Kidney glomerular epithelial cell (primary cell): ENCODE measurements at places on chromosomes 6 and 20.

- DNase-seq = no peak
These were observed 1.1 kb downstream of the DDAH2 start for GRCh38 chr6:31727717-31728671.

GRCh38 chr6:35725721-35726438 lies 11.0 kb upstream of the ARMC12 start:
- DNase-seq = no peak

DNA sequence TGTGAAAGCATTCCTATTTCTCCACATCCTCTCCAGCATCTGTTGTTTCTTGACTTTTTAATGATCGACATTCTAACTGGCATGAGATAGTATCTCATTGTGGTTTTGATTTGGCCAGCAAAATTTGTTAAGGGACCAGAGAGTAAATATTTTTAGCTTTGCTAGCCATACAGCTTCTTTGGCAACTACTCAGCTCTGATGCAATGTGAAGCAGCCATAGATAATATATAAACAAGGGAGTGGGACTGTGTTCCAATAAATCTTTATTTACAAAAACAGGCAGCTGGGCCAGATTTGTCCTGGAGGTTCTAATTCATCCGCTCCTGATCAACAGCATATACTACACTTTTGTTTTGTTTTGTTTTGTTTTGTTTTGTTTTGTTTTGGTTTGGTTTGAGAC lies 202.9 kb downstream of the ZNF217 start:
- no peak for DNase-seq

DNA sequence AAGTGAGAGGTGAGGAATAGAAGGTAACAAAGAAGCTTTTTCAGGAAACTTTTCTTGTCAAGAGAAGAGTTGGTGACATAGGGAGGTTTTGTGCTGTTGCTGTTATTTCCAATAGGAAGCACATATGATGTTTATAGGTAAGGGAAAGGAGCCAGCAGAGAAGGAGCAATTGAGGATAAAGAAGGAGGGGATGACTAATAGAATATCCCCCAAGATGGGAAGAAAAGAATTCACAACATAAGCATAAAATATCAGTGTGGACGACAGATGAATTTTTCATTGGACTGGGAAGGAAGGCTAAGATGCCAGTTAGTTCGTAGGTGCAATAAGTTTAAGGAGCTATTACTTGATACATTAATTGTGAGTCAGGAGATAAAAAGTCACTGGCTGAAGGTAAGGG lies 8.5 kb upstream of the BEND6 start:
- no peak for DNase-seq

DNA sequence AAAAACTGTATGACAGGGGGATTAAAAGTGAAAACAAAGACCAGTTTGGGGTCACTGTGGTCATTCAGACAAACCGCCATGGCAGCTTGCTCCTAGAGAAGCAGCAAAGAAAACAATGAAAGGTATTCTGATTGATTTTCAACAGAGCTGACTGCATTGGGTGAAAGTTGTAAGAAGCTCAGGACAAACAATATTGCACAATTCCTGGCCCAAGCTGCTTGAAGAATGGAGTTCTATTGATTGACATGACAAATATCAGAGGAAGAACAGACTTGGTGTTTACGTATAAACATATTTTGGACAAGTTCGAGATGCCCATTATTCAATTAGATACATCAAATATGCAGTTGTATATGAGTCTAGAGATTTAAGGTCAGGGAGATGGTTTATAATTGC lies 62.0 kb downstream of the TRIM38 start:
- no peak for DNase-seq

- no peak for DNase-seq
These were observed 58.9 kb downstream of the RREB1 start for GRCh38 chr6:7166410-7167293.

GRCh38 chr6:15534974-15535373 lies 127.9 kb downstream of the DTNBP1 start:
- DNase-seq = no peak

DNA sequence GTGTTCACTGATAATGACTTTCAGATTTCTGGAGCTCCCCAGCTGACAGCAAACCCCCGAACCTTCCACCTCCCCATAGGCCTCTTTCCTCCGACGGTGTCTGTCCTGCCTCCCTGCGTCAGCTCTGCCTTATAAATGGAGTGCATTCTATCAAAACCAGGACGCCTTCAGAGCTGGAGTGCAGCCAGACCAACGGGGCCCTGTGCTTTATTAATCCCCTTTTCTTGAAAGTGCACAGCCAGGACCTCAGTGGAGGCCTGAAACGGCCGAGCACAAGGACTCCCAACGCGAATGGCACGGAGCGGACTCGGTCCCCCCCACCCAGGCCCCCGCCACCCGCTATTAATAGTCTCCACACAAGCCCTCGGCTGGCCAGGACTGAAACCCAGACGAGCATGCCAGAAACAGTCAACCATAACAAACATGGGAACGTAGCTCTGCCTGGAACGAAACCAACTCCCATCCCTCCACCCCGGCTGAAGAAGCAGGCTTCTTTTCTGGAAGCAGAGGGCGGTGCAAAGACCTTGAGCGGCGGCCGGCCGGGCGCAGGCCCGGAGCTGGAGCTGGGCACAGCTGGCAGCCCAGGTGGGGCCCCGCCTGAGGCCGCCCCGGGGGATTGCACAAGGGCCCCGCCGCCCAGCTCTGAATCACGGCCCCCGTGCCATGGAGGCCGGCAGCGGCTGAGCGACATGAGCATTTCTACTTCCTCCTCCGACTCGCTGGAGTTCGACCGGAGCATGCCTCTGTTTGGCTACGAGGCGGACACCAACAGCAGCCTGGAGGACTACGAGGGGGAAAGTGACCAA lies 42.3 kb upstream of the NAA20 start:
- DNase-seq = peak; percentile 90

DNA sequence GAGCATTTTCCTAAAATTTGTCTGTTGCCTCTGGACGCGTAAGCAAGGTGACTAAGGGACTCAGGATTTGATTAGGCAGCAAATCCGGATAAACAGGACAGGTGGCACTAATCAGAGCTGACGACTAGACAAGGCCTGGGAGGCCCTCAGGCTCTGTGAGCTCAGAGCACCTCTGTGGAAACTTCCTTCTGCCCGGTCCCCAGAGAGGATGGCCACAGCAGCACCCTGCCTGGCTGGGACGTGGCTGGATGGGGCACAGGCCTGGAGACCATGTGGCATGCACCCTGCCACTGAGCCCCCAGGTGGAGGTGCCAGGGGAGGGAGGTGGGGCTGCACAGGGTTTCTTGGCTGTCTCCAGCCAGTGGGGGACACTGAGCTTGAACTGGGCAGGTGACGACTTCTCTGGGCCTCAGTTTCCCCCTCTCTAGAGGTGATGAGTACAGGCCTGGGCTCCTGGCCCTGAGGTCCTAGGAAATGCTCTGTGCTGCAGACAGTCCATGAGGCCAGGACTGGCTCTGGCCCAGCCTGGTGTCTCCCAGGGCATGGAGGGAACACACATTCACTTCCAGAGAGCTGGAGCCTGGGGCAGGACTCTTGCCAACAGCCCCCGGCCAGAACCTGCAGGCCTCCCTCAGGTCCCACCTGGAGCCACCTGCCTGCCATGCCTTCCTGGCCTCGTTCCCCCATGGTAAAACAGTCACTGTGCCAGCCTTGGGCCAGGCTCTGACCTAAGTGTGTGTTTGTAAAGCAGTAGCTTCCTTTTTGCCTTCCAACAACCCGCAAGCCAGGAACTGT lies 39.6 kb upstream of the STX16 start:
- DNase-seq = no peak

DNA sequence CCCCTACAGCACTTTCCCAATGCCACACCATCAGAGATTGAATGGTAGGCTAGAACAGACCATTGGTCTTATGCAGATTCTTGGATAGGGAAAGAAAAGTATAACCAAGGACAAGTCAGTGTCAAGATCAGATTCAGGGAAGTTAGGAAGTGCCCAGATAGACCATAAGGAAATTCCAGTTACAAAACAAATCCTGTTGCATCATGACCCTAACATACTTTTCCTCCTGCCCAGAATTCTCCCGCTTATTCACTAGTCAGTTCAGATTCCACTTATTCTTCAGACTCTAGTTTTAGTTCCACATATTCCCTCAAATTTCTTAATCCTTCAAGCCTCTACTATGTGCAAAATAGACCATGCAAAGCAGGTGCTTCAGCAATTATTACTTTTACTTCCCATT lies 20.7 kb downstream of the METTL24 start:
- no peak for DNase-seq

DNA sequence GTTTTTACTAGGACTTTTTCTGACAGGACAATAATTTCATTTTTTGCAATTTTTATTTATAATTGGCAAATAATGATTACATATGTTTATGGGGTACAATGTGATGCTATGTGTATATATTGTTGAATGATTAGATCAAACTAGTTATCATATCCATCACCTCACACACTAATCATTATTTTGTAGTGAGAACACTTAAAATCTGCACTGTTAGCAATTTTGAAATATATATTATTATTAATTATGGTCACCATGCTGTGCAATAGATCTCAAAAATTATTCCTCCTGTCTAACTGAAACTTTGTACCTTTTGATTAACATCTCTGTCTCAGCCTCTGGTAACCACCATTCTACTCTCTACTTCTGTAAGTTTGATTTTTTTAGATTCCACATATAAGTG lies 378.7 kb downstream of the PLCB1 start:
- no peak for DNase-seq

DNA sequence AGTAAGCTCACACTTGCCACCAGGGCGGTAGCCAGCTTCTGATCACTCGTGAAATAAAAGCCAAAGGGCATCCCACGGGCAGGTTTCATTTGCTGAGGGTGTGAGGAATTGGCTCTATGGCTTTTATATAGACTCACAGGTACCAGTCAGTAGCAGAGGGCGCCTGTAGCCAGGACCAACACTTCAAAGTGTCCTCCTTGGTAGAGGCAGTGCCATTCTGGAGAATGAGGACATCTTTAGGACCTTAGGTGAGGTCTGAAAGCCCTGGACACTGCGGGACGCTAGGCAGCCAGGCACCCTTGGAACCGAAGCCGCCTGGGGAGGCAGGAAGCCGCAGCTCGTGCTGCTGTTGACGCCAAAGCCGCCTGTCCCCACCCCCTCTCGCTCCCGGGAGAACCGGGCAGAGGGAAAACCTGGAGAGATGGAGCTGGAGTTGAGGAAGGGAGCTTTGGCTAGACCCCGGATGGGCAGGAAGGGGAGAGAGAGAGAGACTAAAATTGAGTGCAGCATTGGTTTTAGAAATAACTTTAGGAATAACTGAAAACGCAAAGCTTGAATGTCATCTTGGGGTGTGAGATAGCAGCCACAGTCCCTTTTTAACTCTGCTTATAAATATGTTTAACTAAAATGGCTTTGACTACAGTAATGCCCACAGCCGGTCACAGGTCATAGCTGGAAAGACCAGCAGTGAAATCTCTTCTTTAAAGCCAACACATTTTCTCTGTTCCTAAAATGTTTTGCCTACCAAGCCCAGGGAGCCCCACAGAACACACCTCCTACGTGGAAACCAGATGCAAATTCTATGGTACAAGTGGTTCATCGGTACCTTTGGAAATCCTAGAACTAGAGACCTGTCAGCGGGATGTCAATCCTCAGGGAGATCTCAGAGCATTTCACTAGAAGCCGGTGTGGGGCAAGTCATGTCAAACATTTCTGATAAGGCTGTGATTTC lies 128.5 kb upstream of the CDYL start:
- peak; percentile 65 for DNase-seq

DNA sequence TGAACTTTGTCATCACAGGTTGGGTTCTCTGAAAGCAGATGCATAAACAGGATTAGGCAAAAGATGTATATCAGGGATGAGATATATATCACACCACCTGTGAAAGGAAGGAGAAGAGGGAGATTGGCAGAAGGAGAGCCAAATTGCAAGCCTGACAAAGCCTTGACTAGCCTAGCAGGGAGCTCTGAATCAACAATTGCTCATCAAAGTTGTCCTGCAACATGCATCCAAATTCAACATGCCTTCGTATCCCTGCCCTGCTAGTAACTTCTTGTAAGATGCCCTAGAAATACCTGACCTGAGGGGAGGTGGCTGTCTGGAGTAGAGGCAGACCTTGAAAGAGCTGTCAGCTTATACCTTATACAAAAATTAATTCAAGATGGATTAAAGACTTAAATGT lies 207.1 kb upstream of the HTR1E start:
- DNase-seq = no peak

- DNase-seq = no peak
These were observed 1295.6 kb upstream of the CITED2 start for GRCh38 chr6:140670021-140670420.

DNA sequence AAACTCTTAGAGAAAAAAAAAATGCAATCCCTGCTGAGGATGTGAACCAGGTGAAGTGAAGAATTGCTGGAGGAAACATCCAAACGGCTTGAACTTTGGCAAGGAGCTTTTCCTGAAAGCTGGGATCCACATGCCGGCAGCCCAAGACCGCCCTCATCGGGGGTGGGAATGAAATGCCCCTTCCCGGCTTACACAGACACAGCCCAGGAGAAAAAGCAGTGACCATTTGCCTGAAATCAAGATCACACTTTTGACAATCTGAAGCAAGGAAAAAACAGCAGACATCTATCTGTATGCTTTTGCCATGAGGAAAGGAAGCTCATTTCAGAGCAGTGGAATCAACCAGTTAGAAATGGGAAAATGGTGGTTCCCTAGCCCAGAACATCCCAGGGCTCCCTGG lies 254.5 kb downstream of the TAF4 start:
- DNase-seq = no peak

DNA sequence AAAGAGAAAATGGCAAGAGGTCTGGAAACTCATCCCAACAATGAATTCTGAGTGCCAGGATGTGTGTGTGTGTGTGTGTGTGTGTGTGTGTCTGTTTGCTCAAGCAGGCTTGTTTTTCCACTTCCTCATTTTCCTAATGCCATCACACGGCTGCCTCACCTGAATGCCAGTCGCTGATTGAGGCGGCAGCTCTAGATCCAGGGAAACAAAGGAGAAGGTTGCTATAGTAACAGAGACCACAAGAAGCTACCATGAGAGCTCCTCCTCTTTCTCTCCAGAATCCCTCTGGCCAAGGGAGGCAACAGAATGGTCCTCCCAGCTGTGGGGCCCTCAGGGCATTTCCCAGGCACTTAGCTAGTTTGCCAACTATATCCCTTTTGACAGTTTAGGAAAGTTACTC lies 241.1 kb upstream of the TSHZ2 start:
- DNase-seq = no peak
